ENCODE measurements at places on chromosomes 5 and 9.

DNA sequence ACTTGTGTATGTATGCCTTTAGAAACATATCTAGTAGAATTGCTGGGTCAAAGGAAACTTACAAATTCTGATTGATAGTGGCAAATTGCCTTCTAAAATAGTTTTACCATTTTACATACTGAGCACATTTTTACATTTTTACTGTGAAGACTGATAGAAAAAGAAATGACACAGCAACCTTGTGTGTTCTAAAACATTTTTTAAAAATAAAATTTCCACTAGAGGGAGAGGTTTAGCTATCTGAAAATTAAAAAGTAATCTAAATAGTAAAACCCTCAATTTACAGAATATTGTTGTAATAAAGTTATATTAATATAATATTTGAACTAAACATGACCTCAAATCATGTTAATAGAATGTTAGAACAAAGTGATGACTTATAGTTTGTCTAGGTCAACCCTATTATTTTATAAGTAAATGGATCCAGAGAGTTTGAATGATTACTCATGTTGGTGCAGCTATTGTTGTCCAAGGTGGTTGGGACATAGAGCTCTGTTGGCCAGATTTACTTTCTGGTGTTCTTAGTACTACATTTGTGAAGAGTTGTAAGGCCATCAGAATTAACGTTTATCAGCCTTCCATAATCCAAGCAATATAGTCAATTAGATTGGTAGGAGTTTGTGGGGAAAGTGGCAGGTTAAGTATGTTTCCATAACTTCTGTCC is 17.2 kb downstream of the CENPP start:
- peak; percentile 34 for DNase-seq

GRCh38 chr5:62093976-62094375 is 212.0 kb upstream of the KIF2A start:
- peak; percentile 53 for DNase-seq

DNA sequence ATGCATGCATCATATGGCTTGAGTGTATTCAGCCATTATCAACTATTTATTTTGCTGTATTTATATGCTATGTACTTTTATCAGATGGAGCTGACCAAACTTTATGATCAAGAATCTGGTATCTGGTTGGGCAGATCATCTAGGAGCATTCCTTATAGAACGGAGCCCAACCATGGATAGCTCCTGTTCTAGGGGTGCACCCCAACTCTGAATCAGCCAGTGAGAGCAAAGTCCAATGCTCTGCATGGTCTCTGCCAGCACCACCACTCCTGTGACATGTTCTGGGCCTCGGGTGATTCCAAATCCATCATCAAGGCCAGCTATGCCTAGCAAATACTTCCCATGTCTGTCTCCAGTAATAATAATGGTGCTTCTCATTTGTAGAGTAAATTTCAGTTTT is 517.5 kb downstream of the AGTPBP1 start:
- no peak for DNase-seq

DNA sequence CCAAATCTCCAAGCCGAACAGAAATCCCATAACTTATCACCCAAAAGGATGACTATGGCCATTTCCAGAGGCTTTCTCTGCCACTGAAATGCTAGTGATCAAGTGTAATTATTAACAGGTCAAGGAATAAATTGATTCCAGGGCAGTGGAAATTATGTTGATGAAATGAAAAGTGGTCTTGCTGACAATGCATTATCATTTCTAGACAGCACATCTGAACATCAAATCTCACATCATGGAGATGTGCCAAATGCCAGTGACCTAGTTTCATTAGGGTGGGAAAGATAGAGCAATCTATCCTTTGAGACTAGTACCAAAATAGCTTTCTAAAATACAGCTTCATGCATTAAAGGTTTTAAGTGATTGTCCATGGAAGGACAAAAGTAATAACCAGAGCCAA is 86.1 kb downstream of the AUH start:
- DNase-seq = no peak

- no peak for DNase-seq
These were observed 32.3 kb downstream of the ATP6V0E1 start for GRCh38 chr5:173015598-173016455.

DNA sequence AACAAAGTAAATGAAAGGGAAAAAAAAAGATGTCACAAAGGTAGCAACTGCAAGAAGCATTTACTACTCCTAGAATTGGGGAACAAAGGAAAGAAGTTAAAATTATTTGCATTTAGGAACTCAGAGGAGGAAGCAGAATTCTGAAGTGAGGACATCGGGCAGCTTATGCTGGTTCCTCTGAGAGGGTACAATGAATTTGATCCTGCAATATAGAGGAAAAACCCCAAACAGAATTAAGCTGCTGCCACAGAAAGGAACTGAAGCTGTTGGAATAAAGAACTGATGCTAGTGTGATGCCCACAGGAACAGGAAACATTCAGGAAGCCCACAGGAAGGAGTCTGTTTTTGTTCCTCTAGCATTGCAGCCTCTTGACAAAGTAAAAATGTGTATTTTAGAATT is 22.3 kb upstream of the TBCA start:
- no peak for DNase-seq

GRCh38 chr5:57119031-57119430 is 54.8 kb upstream of the GPBP1 start:
- DNase-seq = no peak

- no peak for DNase-seq
These were observed 52.9 kb upstream of the KIAA1958 start for GRCh38 chr9:112433499-112434392.

- no peak for DNase-seq
These were observed 14.0 kb downstream of the NDUFS6 start for GRCh38 chr5:1815071-1815786.

GRCh38 chr5:151214614-151215545 is 9.0 kb downstream of the CCDC69 start:
- DNase-seq = no peak

DNA sequence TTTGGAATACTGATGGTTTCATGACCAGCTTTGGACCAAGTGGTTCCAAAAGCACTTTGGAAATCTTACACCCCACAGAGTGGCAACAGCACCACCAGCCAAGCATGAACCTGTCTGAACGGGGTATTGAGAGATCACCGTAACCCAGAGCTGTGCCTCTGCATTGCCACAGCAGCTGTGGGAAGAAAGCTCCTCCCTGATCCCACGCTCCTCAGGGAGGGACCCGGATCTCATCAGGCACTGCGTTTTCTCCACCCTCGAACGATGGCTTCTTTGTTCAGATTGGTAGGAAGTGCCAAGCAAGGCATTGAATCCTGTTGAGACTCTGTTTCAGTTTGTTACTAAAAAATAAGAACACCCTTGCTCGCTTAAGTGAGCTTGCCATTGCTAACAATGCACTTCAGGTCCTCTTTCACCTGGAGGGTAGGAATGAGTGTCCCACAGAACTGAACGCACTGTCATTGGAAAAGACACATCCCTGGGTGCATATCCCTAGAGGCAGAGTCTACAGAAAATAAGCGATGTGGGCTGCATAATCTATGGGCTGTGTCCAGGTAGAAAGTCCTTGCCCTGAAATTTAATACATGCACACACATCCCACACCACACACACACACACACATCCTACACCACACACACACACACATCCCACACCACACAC is 118.0 kb upstream of the ICE1 start:
- peak; percentile 19 for DNase-seq
